HT1080 (cell line): ENCODE measurements at places on chromosomes 3 and 15. TPM values are rescaled to one million over a fixed set of nuclear protein-coding genes. Genes with fewer than 3 reads are reported as not detected.

Gene ZNF80
- not detected in 2 replicates for total RNA-seq

DNA sequence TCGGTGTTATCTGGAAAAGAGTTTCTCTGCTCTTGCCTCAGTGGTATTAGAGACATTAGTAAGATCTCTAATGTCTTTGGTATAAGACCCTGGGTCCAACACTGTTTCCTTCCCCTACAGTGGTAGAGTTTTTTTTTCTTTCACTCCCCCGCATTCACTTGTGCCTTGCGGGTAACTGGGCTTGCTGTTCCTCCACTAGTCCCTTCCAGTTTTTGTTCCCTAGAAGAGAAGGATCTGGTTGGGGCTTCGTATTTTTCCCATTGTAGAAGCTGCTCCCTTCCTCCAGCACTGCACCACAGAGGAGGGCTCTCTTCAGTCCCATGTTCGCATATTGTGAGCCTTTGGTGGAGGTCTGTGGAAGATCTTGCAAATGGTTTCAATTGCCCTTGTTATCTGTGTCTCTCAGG, 13.7 kb downstream of the CTDSPL2 start:
- no peak for DNase-seq

Gene SLC28A2
- total RNA-seq = 0.08 TPM in 1 of 2 replicates, not detected in the other

DNA sequence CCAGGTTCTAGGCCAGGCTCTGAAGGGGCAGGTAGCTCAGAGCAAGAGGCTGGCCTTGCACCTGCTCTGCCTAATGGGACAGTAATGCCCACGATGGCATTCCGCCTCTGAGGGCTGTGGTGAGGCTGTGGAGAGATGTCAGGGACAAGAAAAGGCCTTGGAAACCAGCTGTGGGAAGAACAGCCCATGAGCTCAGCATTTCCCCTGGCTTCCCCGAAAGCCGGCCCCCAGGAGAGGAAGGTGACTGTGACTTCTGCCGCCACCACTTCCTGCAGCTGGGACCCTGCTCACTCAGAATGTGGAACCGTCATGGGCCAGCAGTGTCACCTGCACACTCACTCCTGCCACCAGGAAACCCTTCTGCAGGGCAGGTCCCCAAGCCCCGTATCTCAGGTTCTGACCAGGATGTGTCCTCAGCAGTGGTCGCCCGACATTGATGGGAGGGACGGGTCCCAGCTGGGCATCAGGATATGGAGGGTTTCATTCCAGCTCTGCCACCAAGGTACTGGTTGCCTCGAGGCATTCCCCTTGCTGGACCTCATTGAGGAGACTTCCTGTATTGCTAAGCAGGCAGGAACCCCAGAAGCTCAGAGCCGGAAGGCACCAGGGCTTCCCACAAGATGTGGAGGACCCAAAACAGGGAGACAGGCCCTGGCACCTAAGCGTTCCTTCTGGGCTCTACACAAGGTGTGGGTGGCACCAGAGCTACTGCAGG, 30.7 kb downstream of the SEMA7A start:
- no peak for DNase-seq

GRCh38 chr3:178967177-178967532, 104.5 kb downstream of the ZMAT3 start:
- no peak for DNase-seq

GRCh38 chr15:41975669-41976068, 3.3 kb upstream of the EHD4 start:
- DNase-seq = no peak

Gene FBXO40
- 0.03 and 0.05 TPM in 2 replicates for total RNA-seq

Gene PLXND1
- total RNA-seq = 26.7 and 28.5 TPM in 2 replicates

Gene SCN11A
- total RNA-seq = not detected in 2 replicates

Gene TIGIT
- total RNA-seq = 0.20 TPM in 1 of 2 replicates, not detected in the other

Gene TM4SF1
- total RNA-seq = 508 and 543 TPM in 2 replicates

DNA sequence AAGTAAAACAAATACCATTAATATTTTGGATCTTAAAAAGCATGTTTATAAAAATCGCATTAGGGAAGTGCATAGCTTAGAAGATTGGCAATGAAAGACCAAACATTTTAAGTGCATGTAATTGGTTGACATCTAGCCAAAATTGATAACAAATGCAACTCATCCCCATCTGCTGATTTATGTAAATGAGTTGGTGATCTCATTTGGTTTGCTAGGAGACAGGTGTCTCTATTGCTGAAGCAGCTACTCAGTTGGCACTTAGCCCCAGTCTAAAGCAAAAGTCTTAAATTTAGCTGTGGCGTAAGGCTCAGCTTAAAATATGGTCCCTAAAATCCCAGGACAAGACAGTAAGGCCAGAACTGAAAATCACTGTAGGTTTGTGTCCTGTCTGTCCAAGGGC, 113.5 kb upstream of the CHL1 start:
- DNase-seq = no peak

- DNase-seq = no peak
Observed at GRCh38 chr3:94183551-94183950, 120.7 kb downstream of the NSUN3 start.

DNA sequence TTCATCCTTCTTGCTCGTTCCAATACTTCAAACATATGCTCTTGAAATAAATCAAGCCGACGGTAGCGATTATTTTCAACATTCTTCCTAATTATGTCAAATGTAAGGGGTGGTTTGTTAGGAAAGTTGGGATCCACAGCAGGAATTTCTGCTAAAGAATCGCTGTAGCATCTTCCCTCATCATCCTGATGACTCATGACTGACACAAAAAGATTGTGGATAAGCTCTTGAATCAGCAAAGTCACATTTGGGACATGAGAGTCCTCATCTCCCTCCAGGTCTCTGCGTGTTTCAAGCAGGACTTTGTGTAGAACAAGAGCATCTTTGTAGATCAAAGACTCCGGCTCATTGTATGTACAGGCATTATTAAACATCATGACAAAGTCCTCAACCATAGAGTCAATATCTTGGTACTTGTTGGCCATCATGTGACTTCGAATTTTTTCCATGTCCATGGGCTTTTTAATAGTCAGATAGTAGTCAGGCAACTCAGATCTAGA, 73.0 kb downstream of the UQCC5 start:
- DNase-seq = no peak

DNA sequence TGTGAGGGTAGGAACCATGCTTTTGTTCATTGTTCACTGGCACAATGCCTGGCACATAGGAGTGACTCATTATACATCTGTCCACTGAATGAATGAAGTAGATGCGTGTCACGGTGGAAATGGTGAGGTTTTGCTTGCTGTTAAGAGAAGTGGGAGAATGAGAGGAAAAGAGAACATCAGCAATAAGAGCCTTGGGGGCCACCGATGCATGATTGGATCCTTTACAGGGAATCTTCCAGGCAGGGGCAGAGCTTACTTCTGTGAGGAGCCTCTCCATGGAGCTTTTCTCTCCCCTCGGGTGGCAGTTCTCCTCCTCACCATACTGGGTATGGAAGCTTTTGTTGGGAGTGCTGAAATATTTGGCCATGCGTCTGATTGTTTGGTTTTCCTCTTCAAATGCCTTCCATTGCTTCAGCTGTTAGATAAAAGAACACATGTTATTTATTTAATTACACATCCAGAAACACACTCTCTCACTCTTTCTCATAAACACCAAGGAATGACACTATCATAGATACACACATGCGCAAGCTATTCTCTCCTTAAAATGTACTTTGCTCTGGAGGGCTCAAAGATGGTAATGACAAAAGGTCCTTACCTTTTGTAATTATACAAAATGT, 78.9 kb upstream of the GSK3B start:
- DNase-seq = no peak

- DNase-seq = peak; percentile 71
Observed at GRCh38 chr3:173660645-173661299, 263.2 kb downstream of the NLGN1 start.

- no peak for DNase-seq
Observed at GRCh38 chr3:108669208-108669607, 79.7 kb downstream of the DZIP3 start.

- DNase-seq = peak; percentile 89
Observed at GRCh38 chr3:45592830-45593707, 1.5 kb upstream of the LIMD1 start.

- DNase-seq = no peak
Observed at GRCh38 chr3:194189243-194189791, 53.4 kb downstream of the HES1 start.

DNA sequence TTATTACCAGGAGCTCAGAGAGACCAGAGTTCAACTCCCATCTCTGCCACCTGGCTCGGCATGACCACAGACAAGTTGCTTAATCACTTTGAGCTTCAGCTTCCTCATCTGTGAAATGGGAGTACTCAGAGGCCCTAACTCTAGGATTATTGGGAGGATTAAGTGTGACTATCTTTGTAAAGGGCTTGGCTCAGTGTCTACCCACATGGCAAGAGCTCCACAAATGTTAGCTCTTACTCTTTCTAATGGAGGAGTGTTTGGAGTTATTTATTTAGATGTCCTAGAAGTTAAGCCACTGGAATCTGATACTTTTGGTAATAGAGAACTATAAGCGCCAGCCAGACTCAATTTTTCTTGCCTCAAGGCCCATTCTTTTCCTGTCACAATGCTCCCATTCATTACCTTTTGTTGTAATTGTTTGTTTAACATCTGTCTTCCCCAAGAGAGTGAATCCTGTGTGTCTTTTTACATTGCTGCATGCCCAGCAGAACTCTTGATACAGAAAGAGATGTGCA, 12.3 kb upstream of the LMCD1 start:
- no peak for DNase-seq

Gene DHFR2
- total RNA-seq = 4.0 and 4.2 TPM in 2 replicates

Gene PDZRN3
- total RNA-seq = 0.33 and 0.55 TPM in 2 replicates

DNA sequence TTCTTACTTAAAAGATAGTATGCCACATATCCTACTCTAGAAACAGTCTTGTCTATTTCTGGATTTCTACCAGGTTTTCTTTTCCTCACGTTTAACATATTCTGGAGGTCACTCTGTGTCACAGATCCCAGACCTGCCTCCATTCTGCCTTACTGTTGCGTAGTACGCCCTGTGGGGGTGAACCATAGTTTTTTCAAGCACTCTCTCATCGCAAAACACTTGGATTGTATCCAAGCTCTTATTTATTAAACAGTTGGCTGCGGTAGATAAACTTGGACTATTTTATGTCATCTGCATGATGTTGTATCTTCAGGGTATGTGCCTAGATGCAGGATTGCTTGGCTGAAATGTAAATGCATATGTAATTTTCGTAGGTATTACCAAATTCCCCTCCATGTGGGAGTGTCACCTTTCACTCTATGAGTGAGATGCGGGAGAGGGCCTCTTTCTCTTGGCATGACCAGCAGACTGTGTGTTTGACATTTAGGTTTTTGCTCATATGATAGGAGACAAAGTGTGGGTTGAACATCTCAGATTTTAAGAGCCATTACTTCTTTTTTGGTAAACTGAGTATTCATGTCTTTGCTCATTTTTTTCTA, 55.8 kb downstream of the ABTB1 start:
- DNase-seq = no peak

Gene DLEC1
- not detected in 2 replicates for total RNA-seq

Gene C2CD4A
- total RNA-seq = not detected in 2 replicates

DNA sequence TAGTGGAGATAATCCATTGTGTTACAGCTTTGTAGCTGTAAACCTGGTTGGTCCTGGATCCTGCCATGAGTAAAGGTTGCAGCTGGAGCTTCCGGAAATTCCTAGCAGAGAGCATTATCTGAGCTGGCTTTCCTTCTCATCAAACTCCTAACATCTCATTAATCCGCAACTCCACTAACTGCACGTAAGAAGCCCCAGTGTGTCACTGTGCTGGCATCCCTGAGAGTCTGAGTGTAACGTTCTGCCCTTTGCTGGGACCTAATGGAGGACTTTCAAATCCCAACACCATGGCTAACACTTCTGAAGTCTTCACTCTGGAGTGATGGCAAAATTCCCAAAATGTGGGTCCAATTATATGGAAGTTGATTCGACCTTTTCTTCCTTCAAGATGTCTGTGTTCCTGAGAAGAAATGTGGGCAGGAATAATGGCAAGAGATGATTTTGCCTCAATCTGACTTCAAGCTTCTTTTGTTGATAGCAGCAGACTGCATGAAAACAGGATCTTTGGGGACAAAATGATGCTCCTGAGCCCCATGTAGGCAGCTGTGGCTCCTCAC, 9.6 kb upstream of the TRPM1 start:
- no peak for DNase-seq

- DNase-seq = no peak
Observed at GRCh38 chr15:99956820-99957641, 223.8 kb upstream of the LYSMD4 start.

Gene DCLK3
- total RNA-seq = not detected in 2 replicates

GRCh38 chr15:53536479-53537120, 222.9 kb downstream of the WDR72 start:
- DNase-seq = peak; percentile 56
